ENCODE measurements at places on chromosomes 12 and 14.

GRCh38 chr14:38870296-38870836 lies 232.7 kb downstream of the SEC23A start:
- H3K27me3 ChIP-seq = no peaks in the 10 kb centered on the region
- no peaks in the 10 kb centered on the region for H3K36me3 ChIP-seq
- H3K4me3 ChIP-seq = no peak overlapping the region
- H3K27ac ChIP-seq = no peak overlapping the region
- DNase-seq = no peak

- no peaks in the 10 kb centered on the region for H3K27me3 ChIP-seq
- H3K4me3 ChIP-seq = no peak overlapping the region
- DNase-seq = no peak
- no peak overlapping the region for H3K27ac ChIP-seq
- H3K4me1 ChIP-seq = peaks cover under 1% of the 10 kb centered on the region
- H3K36me3 ChIP-seq = no peaks in the 10 kb centered on the region
Observed at GRCh38 chr14:33315721-33316120, 377.0 kb downstream of the NPAS3 start.

GRCh38 chr12:75724928-75725312 lies 213.5 kb upstream of the KRR1 start:
- DNase-seq = no peak
- no peaks in the 10 kb centered on the region for H3K27me3 ChIP-seq
- no peak overlapping the region for H3K4me3 ChIP-seq
- H3K27ac ChIP-seq = no peak overlapping the region
- H3K4me1 ChIP-seq = peaks cover 16% of the 10 kb centered on the region
- H3K36me3 ChIP-seq = no peaks in the 10 kb centered on the region

GRCh38 chr14:95918466-95918865 lies 41.8 kb downstream of the TUNAR start:
- no peak overlapping the region for H3K27ac ChIP-seq
- DNase-seq = no peak
- H3K36me3 ChIP-seq = no peaks in the 10 kb centered on the region
- no peaks in the 10 kb centered on the region for H3K27me3 ChIP-seq

GRCh38 chr12:124946447-124946793 lies 32.0 kb upstream of the UBC start:
- no peak overlapping the region for H3K27ac ChIP-seq
- H3K4me3 ChIP-seq = no peak overlapping the region
- H3K4me1 ChIP-seq = no peaks in the 10 kb centered on the region
- H3K27me3 ChIP-seq = no peaks in the 10 kb centered on the region
- peaks cover 10% of the 10 kb centered on the region for H3K36me3 ChIP-seq
- no peak for DNase-seq

DNA sequence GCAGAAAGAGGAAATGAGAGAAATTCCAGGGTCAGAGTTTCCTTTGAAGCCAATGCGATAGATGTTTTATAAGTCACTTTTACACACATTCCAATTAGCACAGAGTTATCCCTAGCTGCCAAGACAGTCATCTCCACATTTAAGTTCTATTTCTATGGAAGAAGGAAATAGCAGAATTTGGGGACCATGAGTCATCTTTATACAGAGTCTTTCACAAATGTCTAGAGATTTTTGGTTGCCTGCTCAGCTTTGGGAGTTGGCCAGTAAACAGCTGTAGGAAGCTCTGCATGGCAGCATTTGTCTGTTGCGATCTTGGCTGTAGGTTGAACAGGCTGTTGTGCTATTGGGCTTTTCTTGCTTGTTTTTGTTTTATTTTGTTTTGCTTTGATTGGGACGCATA lies 884.3 kb downstream of the GALC start:
- H3K4me3 ChIP-seq = no peak overlapping the region
- no peak for DNase-seq
- no peaks in the 10 kb centered on the region for H3K4me1 ChIP-seq
- H3K36me3 ChIP-seq = no peaks in the 10 kb centered on the region
- no peaks in the 10 kb centered on the region for H3K27me3 ChIP-seq
- H3K27ac ChIP-seq = no peak overlapping the region

GRCh38 chr12:15851919-15852318 lies 30.3 kb upstream of the STRAP start:
- H3K36me3 ChIP-seq = no peaks in the 10 kb centered on the region
- no peak overlapping the region for H3K4me3 ChIP-seq
- no peaks in the 10 kb centered on the region for H3K27me3 ChIP-seq
- H3K27ac ChIP-seq = no peak overlapping the region
- no peak for DNase-seq

DNA sequence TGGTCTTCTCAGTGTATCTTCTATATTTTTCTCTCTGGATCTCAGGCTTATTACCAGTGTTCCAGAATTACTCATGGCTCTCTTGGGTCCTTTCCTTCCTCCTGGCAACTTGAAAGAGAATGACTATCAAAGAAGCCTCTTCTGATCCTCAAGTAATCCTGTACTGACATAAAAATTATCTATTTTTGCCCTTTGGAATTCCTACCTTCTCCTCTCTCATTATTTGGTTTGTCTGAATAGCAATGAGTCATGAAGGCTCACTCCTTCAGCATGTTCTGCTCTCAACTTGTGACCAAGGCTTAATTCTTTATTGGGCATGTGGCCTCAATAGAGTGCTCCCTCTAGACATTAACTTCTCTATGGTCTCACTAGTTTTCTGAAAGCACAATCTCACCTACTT lies 553.6 kb upstream of the ATP2B1 start:
- H3K4me3 ChIP-seq = no peak overlapping the region
- DNase-seq = no peak
- H3K27me3 ChIP-seq = no peaks in the 10 kb centered on the region
- H3K4me1 ChIP-seq = no peaks in the 10 kb centered on the region
- no peaks in the 10 kb centered on the region for H3K36me3 ChIP-seq
- H3K27ac ChIP-seq = no peak overlapping the region

DNA sequence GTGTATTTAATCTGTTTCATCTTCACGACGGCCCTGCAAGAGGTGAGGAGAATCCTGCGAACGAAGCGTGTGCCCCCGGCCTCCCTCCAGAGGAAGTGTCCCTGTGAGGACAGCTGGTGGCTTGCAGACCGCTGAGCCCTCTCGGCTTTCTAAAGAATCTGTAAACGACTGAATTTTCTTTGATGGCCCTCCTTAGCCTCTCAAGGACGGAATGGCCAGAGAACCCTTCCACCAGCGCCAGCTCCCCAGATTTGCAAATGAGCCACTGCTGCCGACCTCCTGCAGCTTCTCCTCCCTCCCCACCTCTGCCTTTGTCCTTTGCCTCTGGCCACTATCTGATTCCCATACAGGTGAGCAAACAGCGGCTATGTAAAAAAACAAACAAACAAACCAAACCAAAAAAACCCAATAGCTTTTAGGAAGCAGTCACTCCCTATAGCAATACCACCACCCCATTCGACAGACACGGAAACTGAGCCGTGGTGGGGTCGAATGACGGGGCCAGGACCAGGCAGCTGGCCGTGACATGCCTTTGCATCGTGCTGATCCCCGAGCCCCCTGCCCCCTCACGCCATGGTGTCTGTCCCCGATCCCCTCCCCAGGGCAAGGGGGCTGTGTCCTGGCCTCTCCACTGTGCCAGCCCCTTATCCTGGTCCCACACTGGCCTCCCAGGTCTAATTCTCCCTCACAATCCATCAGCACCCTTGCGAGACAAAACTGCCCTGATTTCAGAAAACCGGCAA lies 23.6 kb downstream of the RFLNA start:
- H3K36me3 ChIP-seq = peaks cover 2% of the 10 kb centered on the region
- H3K4me3 ChIP-seq = no peak overlapping the region
- peak; percentile 91 for DNase-seq
- peaks cover 24% of the 10 kb centered on the region for H3K4me1 ChIP-seq
- no peaks in the 10 kb centered on the region for H3K27me3 ChIP-seq

DNA sequence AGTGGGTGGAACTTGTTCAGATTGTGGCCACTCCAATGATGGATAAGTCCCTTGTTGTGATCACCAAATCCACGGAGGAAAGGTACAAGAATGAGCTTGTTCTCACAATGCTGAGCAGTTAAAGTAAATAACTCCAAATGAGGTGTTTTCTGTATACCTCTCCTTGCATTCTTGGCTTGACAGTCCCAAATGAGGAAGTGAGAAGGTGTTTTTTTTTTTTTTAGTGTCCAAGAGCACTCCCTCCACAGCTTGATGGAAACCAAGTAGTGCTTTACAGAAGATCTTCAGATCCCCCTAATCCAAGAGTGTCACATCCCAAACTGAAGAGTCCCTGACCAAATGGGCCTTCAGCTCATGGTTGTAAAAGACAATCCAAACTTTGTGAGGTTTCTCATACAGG lies 153.6 kb downstream of the ATP23 start:
- H3K4me1 ChIP-seq = no peaks in the 10 kb centered on the region
- no peaks in the 10 kb centered on the region for H3K27me3 ChIP-seq
- H3K27ac ChIP-seq = no peak overlapping the region
- no peak overlapping the region for H3K4me3 ChIP-seq
- H3K36me3 ChIP-seq = no peaks in the 10 kb centered on the region

DNA sequence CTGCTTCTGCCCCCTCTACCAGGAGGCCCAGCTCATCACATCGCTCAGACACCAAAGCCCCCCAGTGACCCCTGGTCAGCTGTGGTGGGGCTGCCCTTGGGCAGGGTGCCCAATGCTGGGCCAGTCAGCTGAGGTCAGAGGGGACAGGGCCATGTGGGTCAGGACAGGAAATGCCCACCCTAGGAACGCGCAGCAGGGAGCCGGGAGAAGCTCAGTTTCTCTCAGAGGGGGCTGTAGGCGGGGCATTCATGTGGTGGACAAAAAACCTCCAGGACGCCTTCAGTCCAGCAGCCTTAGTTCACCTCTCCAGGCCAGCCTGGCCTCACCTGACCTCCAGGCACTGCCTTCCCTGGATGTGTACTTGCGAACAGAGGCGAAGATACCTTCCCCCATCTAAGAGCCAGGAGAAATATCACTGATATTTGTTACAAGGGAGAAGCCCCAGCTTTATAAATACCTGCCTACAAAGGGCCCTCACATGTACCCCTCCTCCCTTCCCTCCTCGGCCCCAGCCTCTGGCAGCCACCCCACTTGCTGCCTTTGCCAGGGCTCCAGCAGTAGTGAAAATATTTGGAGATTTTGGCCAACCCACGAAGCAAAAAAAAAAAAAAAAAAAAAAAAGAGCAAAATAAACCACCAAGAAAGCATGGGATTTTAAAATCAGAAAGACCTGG lies 41.9 kb upstream of the PLEKHG6 start:
- H3K36me3 ChIP-seq = no peaks in the 10 kb centered on the region
- peaks cover 11% of the 10 kb centered on the region for H3K4me1 ChIP-seq
- H3K4me3 ChIP-seq = no peak overlapping the region
- DNase-seq = peak; percentile 84
- H3K27ac ChIP-seq = no peak overlapping the region

DNA sequence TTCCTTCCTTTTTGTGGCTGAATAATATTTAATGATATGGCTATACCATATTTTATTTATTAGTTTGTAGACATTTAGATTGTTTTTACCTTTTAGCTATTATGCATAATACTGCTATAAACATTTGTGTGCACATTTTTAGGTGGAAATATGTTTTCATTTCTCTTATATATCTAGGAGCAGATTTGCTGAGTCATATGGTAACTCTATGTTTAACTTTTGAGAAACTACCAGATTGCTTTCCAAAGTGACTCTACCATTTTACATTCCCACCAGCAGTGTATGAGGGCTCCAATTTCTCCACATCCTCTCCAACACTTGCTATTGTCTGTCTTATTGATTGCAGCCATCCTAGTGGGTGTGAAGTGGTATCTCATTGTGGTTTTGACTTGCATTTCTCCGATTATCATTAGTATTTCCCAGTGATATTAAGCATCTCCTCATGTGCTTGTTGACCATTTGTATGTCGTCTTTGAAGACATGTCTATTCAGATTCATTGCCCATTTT lies 160.2 kb downstream of the KICS2 start:
- H3K4me3 ChIP-seq = no peak overlapping the region
- no peak overlapping the region for H3K27ac ChIP-seq
- no peaks in the 10 kb centered on the region for H3K27me3 ChIP-seq

DNA sequence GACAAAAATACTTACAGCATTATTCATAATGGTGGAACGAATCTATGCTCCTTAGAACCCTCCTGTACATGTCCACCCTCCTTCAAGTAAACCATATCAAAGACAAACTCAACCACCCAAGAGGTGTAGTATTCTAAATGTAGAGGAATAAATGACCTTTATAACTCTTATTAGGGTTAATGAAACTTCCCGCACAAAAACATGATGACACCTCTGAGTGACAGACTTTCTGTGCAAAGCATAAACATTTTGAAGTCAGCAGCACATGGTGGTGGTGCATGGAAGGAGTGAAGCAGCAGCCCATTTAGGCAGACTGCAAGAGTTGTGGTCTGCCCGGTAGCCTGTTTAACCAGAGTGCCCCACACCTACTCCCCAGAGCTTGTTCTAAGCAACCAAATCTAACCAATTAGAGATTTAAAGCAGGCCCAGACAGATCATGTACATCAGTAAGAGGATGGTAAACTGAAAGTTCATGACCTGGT lies 615 bp upstream of the ASB8 start:
- peak; percentile 35 for DNase-seq
- no peaks in the 10 kb centered on the region for H3K4me1 ChIP-seq
- H3K4me3 ChIP-seq = peak overlapping the region; percentile 95
- peaks cover 13% of the 10 kb centered on the region for H3K27me3 ChIP-seq
- no peak overlapping the region for H3K27ac ChIP-seq
- peaks cover 3% of the 10 kb centered on the region for H3K36me3 ChIP-seq
